NCI-H774 (cell line): ENCODE measurements at places on chromosomes 1 and 21.
A peak's percentile ranks its signal among the peaks of the same experiment; 100 is the strongest.

- no peak for DNase-seq
These were observed 150.4 kb downstream of the LBR start for GRCh38 chr1:225277445-225277844.

- no peak for DNase-seq
These were observed 24.6 kb downstream of the CR1L start for GRCh38 chr1:207669528-207670009.

DNA sequence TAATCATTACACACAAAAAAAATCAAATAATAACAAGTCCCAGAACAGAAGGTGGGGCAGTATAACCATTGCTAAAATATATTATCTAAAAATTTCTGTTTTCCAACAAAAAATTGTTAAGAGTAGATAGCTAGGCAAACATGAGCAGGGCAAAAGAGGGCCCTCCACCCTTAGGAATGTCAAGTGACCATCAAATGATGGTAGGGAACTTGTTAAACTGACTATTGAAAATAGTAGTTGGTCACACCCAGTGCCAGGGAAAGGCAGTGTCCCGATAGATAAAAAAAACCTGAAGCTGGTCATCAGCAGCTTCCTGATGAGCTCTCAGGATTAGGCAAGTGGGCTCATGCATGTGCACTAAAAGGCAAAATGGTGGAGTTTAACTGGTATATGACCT, 18.4 kb upstream of the COP1 start:
- no peak for DNase-seq

- no peak for DNase-seq
These were observed 921.0 kb downstream of the ADGRL2 start for GRCh38 chr1:82721702-82722101.

- no peak for DNase-seq
These were observed 112.2 kb downstream of the USP25 start for GRCh38 chr21:15841856-15842564.

DNA sequence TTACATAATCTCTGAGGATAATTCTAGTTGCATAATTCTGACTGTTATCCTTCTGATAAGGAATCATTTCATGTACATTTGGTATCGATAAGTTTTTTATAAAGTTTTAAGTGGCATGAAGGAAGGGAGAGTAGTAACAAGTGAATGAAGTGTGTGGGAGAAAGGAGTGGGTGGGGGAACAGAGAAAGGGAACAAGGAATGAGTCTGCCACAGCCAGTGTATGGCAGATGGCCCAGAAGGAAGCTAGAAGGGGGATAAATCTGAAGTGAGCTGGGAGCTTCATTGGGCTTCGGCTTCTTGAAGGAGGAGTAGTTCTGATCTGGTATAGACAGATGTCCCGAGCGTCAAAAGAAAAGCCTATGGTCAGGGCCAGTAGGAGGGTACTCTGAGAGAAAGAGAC, 18.6 kb downstream of the ZBTB40 start:
- no peak for DNase-seq

GRCh38 chr1:55706397-55706796, 491.2 kb upstream of the USP24 start:
- no peak for DNase-seq

- no peak for DNase-seq
These were observed 38.7 kb downstream of the ETNK2 start for GRCh38 chr1:204112876-204113730.

DNA sequence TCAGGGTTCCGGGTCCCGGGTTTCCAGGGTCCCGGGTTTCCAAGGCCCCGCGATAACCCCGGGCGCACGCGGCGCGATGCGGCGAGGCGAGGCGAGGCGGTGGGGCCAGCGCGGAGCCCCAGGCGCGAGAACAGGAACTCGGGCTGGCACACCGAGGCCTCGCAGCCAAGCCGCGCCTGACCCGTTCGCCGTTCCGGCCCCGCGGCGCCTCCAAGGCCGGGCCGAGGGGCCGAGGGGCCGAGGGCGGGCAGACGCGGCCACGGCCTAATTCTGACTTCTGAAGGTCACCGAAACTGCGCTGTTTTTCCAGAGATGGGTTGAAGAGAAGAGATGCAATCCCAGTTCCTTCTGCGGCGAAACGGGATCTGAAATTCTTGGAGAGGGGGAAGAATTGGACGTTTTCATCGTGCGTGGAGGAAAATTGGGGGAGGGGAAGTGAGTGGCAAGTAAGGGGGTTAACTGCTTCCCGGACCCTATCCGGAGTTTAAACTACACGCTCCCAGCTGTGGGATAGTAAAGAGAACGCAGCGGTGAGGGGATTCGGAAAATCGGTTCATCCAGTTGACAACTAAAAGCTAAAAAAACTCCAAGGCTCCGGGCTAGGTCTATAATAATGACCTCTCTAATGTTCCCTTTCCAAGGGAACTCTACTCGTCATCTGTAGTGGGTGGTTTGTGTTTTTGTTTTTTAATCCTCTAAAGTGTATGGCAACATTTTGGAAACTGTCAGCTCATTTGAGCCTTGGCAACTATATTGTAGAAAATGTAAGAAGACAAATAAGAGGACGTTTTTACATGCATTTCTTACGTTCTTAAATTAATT, 8.2 kb downstream of the TBX15 start:
- DNase-seq, result no peak

- DNase-seq, result peak; percentile 10
These were observed 158.5 kb downstream of the KCNJ6 start for GRCh38 chr21:37757606-37758376.

- peak; percentile 8 for DNase-seq
These were observed 8.6 kb upstream of the CALML6 start for GRCh38 chr1:1906185-1907097.

DNA sequence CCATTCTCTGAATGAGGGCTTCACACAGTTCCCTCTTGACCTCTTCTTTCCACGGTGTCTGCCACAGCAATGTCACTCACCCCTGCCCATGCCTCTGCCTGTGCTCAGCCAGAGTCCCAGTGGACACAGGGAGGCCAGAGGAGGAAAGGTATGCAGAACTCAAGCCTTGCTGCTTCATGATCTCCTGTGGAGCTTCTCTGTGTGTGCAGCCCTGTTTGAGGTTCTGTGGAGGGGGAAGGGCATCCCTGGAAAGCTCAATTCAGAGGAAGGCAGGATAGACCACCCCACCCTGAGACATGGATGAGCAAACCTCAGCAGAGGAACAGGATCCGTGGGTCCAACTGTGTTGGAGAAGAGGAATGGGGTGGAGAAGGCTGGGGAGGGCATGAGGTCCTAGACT, 2.0 kb downstream of the HCN3 start:
- DNase-seq, result no peak
